ENCODE measurements at places on chromosomes 2 and 18. TPM values are rescaled to one million over a fixed set of nuclear protein-coding genes. Genes with fewer than 3 reads are reported as not detected.

Gene CDCA7
- total RNA-seq: 0.22 TPM

- no peak for DNase-seq
Measured at GRCh38 chr18:69580107-69580506, 179.4 kb downstream of the DOK6 start.

Gene EVX2
- total RNA-seq: not detected

GRCh38 chr2:48469731-48470130, 60.2 kb upstream of the STON1 start:
- DNase-seq: no peak

DNA sequence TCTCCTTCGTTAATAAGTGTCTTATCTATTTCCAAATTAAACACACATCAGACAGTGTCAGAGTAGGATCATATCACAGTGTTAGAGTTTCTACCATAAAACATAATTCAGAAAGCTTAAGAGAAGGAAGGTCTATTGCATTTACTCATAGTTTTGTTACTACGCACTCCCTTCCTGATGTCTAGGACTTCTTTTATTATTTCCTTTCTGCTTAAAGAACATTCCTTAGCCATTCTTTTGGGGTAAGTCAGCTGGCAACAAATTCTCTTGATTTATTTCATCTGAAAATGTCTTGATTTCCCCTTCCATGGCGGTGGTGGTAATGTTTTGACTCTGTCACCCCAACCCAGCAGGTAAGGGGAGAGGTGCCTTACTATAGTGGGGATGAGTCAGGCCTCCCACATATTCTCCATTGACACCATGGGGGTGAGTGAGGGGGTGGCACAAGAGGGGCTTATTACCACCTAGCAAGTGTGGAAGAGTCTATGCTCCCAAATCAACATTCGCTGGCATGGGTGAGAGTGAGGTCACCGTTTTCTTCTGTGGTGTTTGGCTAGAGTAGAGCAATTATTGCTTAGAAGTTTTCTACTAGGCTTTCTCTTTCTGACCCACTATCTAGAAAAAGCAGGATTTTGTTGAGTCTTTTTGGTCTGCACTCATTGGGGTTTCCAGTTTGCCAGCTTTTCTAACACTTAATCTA, 29.9 kb downstream of the ABCB11 start:
- no peak for DNase-seq

GRCh38 chr2:162676515-162676914, 162.1 kb downstream of the KCNH7 start:
- DNase-seq: no peak

- DNase-seq: no peak
Measured at GRCh38 chr2:73979021-73979420, 5.7 kb upstream of the TET3 start.

DNA sequence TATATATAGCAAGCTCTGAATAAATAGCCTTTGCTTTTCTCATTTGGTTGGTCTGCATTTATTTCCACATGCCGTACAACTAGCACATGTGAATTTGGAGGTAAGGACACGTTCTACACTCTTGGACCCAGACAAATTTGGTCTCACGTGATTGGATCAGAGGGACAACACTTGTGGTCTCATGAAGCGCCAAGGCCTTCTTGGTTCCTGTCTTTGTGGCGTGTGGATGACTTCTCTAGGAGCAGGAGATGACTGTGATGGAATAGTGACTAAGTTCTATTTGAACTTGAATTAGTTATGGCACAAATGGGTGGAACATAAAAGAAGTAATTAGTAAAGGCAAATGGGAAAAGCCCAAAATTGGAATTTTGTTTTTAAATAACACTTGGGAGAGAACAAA, 206.9 kb downstream of the BCL2 start:
- DNase-seq: no peak

- DNase-seq: no peak
Measured at GRCh38 chr2:31523871-31524492, 56.8 kb downstream of the SRD5A2 start.

DNA sequence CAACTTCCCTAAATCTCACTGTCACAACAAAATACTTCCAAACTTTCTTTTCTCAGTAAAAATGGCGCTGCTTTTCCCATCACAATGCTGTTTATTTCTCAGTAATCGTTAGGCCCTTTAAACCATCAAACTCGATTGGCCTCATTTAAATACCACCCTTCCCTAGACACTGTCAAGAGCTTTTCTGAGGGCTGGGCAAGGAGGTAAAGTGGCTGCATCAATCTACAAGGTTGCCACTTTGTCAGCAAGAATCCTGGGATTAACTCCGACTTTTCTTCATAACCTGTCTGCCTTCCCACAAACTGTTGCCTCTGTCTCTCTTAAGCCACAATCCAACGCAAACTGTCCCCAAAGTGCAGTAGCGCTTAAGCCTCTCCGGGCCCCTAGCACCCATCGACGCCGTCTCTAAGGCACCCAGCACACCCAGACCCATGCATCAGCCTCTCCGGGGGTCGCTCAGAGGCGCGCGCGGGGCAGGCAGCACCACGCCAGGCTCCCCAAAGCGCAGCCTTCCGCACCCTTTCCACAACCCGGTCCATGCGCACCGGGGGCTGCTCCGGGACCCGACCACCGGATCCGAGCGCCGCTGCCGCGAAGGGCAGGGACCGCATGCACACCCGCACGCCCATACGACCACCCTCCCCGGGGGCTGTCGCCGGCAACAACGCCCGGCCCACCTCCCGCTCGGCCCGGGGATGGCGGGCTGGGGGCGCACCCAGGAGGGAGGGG, 683 bp downstream of the MBOAT2 start:
- DNase-seq: no peak

DNA sequence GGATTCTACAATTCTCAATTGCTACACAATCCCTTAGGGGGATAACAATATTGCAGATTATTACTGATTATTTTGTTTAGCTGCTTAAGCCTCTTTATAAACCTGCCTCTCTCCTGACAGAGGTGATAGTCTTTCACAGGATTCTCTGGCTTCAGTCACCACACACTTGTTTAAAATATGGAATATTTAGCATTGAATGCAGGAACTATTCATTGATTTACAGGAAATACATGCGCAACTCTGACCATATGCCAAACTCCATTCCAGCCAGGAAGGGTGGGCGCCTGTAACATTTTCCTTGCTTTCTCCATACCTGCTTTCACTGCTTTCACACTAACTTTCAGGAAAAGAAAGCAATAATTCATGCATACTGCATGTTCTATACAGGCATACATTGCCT, 44.8 kb upstream of the ARHGAP15 start:
- no peak for DNase-seq

DNA sequence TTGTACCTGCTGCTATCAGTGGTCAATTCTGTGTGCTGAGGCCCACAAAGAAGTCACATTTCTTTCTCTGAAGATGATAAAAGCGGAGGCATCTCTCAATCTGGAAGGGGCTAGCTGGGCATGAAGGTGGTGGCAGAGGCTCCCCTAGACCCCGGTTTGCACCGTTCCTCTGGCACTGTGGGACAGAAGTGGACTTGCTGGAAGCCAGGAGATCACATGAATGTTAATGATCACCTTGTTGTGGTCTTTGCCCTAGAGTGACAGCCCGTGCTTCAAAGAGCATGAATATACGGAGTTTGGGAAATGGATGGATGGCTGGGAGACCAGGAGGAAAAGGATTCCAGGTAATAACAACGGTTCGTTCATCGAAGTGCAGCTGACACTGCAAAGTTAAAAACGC, 20.2 kb downstream of the ALLC start:
- DNase-seq: no peak

DNA sequence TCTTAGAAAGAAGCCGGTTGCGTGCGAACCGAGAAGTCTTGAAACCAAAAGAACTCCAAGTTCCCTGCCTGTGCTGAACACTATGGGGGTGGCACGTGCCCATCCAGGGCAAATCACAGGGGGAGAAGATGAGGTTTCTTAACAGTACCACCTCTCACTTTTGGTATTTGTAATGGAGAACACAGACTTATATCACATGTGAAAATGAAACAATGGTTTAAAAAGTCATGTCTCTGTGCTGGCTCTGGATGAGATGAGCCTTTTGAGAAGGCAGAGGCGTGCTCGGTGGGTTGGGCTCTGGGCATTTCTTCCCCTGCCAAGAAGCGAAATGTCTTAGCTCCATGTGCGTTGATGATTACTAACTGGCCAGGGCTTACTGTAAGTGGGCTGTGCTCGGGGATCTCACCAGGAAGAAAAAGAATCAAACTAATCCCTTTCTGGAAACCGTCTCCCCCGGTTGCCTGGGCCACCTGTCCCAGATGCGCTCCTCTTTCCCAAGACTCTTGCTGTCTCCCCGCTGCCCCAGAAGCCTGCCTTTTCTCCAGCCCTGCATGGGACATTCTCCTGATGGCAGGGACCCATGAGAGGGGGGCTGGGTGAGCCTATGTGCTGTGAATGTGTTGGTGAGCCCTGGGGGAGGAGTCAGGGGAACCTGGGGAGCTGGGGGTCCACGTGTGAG, 252.9 kb downstream of the PRKCE start:
- DNase-seq: no peak

GRCh38 chr2:191800874-191801273, 46.0 kb downstream of the CAVIN2 start:
- DNase-seq: no peak

Gene LDLRAD4
- total RNA-seq: 39.6 TPM

DNA sequence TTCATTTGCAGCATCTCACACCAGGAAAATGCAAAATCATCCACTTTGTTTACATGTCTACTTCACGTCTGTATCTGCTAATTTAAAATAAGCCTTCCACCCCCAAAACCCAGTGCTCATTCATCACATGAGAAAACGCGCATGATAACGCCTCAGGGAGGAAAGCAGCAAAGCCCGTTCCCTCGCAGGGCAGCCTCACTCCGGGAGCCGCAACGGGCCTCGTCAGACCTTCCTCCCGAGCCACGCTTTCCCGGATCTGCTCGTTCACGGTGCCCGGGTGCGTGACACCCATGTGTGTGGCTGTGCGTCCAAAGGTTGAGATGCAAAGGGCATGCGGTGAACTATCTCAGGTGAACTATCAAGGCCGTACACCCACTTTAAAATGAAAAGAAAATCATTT, 59.8 kb downstream of the NDUFA10 start:
- DNase-seq: peak; percentile 76

Gene TSPYL6
- total RNA-seq: not detected

Gene KRCC1
- 18.7 TPM for total RNA-seq

GRCh38 chr2:153770359-153770991, 101.2 kb upstream of the GALNT13 start:
- DNase-seq: no peak

Gene VPS54
- total RNA-seq: 22.2 TPM

Gene VWA3B
- not detected for total RNA-seq

DNA sequence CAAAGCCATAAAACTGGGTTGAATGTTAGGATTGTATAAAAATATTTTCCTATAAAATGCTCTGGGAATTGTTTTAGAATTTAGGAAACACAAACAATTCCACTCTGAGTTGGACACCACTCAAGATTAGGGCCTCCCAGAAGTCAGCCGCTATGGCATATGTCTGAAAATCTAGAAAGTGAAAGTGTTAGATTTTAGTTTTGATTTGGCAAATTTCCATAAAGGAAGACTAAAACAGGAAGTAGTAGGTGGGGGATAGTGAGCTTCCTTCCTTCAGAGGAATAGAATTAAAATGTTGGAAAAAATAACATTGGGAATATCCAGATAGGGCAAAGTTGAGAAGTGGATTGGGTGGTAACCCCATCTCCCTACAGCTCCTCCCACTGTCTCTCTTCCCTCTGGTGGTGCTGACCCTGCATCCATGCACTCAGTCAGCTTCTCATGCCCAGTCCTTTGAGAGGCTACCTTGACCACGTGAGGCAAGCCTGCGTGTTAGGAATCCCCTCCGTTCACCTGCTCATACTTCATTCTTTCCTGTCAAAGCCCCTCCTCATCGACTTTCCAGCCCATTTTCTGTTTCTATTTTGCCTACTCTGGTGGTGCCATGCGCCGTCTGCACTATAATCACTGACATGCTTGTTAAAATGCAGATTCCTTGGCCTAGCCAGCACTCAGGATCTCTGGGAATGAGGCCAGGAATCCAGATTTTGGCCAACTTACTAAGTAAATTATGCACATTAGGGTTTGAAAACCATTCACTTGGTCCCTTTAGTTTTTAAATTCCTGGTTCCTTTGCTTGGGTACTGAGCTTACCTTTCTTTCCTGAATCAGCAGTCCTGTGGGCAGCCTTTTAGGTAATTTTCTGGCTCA, 83.5 kb downstream of the POLE4 start:
- DNase-seq: no peak

- DNase-seq: no peak
Measured at GRCh38 chr2:225573603-225574002, 174.1 kb downstream of the NYAP2 start.

- DNase-seq: no peak
Measured at GRCh38 chr2:101710471-101711318, 13.2 kb downstream of the MAP4K4 start.

GRCh38 chr2:9288681-9289338, 82.2 kb downstream of the ASAP2 start:
- DNase-seq: no peak

DNA sequence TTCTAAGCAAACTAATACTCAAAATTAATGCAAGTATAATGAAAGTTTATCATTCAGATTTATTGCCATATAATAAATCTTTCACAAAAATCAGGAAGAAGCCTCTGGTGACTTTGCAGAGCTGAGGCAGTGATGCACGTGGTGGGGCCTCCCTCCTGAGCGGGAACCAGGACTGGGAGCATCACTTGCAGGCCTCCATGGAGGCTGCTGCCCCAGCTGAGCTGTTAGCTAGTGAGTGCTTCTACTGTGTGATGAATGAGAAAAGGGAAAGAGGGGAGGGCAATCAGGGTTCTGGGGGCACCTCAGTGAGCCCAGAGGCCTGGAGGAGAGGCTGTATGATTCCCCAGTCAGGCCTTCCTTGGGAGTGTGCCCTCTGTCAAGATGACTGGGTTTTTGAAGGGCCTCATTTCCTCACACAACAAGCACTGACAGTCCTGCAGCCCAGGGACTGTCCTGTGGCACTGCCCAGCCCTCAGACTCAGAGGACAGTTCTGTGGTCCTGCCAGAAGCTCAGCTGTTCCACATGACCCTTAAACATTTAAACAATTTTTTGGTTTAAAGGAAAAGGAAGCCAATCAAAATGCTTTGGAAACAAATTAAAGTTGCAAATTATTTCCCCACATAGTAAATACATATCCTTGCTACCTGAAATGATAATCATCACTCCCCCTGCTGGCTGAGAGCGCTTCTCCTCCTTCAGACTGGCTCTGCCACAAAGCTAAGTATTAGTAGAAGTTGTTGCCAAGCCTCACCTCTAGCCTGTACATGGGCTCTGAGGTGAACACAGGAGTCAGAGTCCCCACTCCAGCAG, 90.9 kb upstream of the SMAD7 start:
- DNase-seq: no peak

DNA sequence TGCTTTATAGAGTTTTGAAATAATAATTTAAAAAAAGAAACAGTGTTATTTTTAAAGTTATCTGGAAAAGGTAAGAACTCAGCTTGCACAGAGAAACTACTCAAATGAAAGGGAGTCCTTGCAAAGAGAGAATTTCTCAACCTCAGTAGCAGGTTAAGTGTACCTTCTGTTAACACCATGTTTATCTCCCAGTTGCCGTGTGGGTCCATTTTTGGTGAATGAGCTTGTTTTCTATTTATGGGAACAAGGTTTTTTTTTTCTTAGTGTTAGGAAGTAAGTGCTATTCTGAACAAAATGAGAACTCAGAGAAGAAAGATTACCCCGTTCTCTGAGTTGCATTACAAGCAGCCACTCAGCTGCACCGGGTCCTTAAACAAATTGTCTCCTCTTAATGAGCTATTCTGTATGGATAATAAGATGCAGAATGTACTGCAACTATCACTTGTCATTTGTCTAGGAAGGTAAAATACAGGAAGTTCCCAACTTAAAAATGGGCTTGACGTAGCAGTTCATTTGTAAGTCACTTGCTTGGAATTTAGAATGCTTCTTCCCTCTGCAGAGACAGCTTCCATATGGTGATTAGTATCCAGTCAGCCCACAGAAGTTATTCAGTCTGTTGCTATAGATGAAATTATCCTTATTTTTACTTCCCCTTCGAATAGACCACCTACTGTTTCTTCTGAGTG, 74.9 kb downstream of the LTBP1 start:
- no peak for DNase-seq

Gene HEATR5B
- total RNA-seq: 22.4 TPM

Gene UGP2
- 563 TPM for total RNA-seq

Data from mesenteric fat pad (tissue), 1 donor.